ENCODE measurements at places on chromosomes 5 and 9.
A peak's percentile ranks its signal among the peaks of the same experiment; 100 is the strongest.

DNA sequence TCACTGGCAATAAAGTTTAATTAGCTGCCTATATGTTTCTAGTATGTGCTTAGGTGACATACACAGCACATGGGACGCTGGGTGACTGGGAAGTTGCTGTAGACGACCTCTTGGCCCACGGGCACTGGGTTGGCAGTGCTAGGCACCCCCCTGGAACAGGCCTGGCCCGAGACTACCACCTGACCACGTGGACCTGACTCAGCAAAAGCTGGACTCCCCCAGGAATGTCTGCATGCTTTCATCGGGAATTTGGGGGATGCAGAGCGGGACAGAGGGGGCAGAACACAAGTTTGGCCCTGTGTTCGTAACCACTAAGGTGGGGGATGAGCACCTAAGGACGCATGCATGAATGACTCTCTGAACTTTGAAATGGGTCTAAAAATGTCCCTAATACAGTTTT, 16.6 kb upstream of the INPP5E start:
- DNase-seq = no peak

DNA sequence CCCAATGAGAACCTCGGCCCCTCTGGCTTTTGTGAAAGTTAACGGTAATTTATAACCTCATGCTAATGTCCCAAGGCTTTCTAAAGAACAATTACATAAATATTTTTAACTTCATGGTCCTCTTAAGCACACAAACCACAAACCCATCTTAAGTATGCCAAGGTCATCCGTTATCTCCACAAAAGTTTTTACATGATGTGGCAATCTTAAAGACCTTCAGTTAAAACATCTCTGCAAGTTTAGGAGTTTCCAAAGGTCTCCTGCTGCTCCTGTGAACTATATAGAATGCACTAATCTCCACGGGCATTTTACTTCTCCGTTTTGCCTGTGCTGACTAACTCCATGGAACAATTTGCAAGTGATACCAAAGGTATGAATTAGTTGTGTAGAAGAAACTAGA, 228.2 kb downstream of the TLE1 start:
- DNase-seq = no peak

GRCh38 chr5:8457187-8458037, 588.5 kb downstream of the MTRR start:
- DNase-seq = peak; percentile 94

- DNase-seq = no peak
Observed at GRCh38 chr9:132351404-132352045, 3.3 kb downstream of the SETX start.

DNA sequence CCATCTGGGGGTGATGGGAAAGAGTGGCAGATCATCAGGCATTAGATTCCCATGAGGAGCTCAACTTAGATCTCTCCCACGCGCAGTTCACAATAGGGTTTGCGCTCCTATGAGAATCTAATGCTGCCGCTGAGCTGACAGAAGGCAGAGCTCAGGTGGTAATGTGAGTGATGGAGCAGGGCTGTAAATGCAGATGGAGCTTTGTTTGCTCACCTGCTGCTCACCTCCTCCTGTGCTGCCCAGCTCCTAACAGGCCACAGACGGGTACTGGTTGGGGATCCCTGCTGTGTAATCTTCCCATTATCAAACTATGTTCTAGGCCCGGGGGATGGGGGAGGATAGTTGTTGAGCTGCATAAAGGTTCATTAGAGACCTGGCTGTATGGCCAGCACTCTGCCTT, 58.4 kb downstream of the UGCG start:
- no peak for DNase-seq

GRCh38 chr5:72032788-72033187, 74.5 kb upstream of the MAP1B start:
- no peak for DNase-seq

DNA sequence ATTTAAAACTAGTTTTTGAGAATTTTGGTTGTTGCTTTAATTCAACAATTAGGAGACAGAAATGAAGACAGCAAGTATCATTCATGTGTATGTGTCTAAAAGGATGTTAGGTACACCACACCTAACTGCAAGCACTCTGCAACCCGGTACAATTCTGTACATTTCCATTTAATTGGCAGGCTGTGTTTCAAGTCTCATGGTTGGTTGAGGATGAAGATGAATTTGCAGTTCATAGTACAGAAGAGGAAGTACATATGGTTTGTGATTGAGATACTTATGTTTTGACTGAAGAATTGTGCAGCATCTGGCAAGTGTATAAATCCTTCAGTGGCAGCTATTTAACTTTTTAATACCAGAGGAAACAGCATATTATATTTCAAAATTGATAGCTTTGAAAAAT, 628.7 kb upstream of the ZNF608 start:
- DNase-seq = no peak

DNA sequence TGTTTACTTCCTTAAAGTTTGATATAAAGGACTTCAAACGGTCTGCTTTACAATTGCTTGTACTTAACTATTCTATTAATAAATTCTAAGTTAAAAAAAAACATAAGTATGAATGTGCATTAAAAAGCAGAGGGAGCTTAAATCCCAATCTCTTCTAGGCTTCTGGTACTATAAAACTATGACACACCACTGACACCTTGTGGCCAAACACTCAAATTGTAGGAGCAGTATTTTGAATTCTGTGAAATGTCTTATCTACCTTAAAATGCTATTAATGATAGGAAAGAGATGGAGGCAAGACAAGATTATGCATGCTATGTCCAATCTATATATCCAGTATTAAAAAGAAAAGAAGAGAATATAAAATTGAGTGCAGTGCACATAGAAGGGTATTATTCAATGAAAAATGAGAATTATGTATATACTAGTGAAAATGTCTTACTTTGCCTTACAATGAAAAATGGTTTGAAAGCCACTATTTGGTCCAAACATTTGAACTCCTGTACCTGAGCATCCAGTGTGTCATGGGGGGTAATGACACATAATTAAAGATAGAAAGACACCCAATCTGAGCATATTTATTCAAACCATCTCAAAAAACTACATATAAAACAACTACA, 87.6 kb downstream of the ERP44 start:
- DNase-seq = no peak

GRCh38 chr5:107915176-107915812, 244.6 kb upstream of the EFNA5 start:
- DNase-seq = no peak

- no peak for DNase-seq
Observed at GRCh38 chr5:103223031-103223955, 35.3 kb upstream of the MACIR start.

DNA sequence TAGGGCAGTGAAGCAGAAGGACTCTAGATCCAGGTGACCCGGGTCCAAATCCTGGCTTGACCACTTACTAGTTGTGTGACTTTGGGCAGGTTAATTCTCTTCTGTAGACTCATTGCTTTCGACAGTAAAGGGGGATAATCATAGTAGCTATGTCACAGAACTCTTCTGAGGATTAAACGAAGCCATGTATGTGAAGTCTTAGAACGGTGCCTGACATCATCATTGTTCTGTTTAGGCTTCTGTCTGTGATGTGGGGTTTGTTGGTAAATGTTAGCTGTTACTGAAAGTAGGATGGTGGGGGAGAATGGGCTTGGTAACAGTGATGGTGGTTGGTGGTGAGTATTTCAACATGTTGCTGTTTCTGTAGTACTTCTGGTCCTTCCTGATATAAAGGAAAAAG, 73.7 kb downstream of the MAP1B start:
- DNase-seq = no peak

GRCh38 chr5:147532156-147532555, 22.3 kb upstream of the DPYSL3 start:
- no peak for DNase-seq

GRCh38 chr9:125991886-125992529, 244.8 kb downstream of the PBX3 start:
- no peak for DNase-seq

DNA sequence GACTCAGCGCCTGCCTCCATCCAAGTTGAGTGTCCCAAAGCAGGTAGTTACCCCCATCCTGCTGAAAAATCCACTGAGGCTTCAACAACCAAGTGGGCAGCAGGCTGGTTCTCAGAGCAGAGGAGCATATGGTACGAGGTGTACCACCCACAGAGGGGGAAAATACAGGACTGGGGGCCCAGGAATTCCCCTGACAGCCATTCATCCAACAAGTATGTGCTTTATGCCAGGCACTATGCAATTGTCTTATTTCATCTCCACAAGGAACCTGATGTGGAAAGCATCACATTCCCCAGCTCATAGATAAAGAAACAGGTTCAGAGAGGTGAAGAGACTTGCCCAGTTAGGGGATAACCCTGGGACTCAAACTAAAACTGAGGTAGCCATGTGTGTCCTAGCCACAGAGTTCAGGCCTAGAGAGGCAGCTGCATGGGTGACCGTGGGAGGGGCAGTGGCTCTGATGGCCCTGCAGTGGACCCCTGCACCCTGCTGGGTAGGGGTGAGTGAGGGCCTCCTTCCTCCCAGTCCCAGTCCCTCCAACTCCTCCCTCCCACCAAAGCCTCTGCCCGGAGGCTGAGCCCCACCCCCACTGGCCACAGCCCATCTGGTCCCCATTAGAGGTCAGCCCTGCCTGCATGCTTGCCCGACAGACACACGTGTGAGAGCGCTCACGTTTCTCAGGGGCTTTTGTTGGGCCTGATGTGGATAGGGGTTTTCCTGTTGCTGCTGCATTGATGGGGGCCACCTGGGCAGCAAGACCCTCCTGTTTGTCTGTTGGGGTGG, 11.5 kb downstream of the PDLIM4 start:
- no peak for DNase-seq

- DNase-seq = no peak
Observed at GRCh38 chr5:125202871-125203438, 456.5 kb upstream of the ZNF608 start.

DNA sequence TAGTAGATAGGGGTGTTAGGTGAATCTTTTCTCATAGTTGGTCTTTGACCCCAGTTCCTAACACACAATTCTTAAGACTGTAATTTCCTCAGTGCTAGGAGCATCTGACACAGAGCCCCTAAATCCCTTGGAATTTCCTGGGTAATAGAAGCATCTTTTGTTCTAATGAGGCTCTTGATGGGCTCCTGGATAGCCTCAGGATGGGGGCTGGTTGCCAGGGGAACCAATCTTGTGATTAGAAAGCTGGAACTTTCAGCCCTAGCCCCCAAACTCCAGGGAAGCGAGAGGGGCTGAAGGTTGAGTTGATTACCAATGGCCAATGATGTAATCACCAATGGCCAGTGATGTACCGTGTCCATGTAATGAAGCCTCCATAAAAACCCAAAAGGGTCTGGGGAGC, 44.5 kb downstream of the CCDC125 start:
- no peak for DNase-seq

- no peak for DNase-seq
Observed at GRCh38 chr5:122101636-122102285, 23.7 kb upstream of the LOX start.
